ENCODE measurements at places on chromosomes 7 and 10. TPM values are rescaled to one million over a fixed set of nuclear protein-coding genes. Genes with fewer than 3 reads are reported as not detected.

Gene ZNF722
- not detected for total RNA-seq

Gene ADRA2A
- total RNA-seq: not detected

Gene SLC25A13
- 9.1 TPM for total RNA-seq

Gene GPR37
- not detected for total RNA-seq

Gene SGCE
- total RNA-seq: 0.97 TPM

Gene CYP26C1
- total RNA-seq: not detected

Gene LIPN
- not detected for total RNA-seq

Gene GPR146
- total RNA-seq: 4.1 TPM

Gene CUBN
- total RNA-seq: 3.2 TPM

DNA sequence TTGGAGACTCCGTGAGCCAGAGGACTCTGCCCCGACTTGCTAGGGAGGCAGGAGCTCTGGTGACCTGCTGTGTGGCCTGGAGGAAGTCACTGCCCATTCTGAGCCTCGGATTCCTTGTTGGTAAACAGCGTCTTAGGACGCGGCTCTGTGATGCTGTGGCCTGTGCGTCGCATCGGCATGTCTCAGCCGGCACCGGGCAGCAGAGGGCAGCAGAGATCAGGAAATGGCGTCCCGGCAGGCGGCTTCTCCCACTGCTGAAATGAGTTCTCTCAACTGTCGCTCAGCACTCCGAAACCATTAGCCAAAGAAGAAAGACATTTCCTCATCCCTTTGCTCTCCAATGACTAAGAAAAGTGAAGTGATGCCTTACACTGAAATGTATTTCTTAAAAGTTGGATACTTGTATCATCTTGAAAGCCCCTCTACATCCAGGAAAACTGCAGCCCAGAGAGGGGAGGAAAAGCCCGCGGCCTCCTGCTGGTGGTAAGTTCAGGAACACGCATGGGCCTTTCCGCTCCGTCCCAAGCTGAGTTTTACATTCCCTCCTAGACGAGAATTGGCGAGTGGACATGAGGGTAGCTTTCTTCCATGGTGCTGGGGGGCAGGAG is 91.7 kb downstream of the WDR11 start:
- DNase-seq: peak; percentile 84

- no peak for DNase-seq
Measured at GRCh38 chr7:135207406-135208101, 3.8 kb downstream of the WDR91 start.

DNA sequence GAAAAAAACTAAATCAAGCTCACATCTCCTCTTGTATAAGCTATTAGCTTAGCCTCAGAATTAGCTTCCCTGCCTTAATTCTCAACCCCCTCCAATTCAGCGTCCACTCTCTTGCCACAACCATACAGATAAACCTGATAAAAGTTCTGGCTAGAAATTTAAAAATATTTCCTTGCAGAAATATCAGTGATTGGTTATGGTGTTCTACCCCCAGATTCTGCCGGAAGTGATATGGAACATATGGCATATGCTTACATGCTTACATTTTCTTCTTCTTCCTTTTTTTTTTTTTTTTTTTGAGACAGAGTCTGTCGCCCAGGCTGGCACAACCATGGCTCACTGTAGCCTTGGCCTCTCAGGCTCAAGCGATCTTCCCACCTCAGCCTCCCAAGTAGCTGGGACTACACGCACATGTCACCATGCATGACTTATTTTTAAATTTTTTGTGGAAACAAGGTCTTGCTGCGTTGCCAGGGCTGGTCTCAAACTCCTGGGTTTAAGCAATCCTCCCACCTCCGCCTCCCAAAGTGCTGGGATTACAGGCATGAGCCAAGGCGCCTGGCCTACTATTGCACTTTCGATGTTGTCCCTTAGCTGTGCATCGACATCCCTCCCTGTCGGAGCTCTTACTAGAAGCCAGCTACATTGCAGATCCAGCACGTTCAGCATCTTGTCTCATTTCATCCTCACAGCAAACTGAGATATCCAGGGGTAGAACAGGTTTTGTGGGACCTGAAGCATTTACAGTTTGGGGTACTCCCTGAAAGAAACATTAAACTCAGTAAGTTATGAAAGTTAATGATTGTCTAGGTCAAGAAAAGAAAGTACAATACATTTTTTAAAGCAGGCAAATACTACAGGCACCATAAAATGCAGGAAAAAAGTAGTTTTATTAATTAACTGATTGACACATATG is 205.6 kb upstream of the TCF7L2 start:
- DNase-seq: no peak

DNA sequence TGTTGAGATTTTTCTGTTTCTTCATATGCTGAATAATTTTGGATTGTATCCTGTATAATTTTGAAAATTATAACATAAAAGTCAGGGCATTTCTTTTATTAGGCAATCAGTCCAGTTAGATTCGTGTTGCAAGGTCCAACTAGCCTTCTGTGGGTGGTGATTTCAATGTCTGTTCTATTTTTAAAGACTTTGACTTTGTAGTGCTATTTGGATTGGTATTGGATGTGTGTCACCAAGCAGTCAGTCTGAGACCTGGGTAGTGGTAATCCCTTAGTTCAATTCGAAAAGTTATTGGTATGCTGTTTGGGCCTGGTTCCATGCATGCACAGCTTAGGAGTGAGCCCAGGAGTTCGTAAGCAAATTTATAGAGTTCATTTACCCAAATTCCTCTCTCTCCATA is 82.2 kb downstream of the EPDR1 start:
- no peak for DNase-seq

- DNase-seq: no peak
Measured at GRCh38 chr10:31974434-31975124, 45.9 kb upstream of the ARHGAP12 start.

- DNase-seq: peak; percentile 61
Measured at GRCh38 chr10:15106352-15107013, 9.3 kb downstream of the RPP38 start.

GRCh38 chr10:30542895-30543288 is 86.7 kb downstream of the LYZL2 start:
- no peak for DNase-seq

GRCh38 chr7:74029089-74029785 is 1.3 kb downstream of the ELN start:
- DNase-seq: no peak

DNA sequence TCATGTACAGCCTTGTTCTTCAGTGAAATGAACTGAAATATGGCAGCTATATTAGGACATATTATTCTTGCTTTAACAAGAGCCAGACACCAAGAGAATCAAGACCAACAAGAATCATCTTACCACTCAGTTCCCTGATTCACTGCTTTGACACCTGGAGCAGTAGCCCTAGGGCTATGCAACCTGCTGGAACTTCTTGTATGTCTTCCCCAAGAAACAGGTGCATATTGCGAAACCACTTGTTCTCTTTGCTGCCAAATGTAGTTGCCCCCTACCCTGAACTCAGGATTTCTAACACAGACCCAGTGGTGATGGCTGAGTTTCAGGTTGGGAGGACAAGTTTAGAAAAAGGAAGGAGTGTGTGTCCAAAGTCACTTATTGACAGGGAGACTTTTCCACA is 46.1 kb downstream of the WIPF3 start:
- no peak for DNase-seq

DNA sequence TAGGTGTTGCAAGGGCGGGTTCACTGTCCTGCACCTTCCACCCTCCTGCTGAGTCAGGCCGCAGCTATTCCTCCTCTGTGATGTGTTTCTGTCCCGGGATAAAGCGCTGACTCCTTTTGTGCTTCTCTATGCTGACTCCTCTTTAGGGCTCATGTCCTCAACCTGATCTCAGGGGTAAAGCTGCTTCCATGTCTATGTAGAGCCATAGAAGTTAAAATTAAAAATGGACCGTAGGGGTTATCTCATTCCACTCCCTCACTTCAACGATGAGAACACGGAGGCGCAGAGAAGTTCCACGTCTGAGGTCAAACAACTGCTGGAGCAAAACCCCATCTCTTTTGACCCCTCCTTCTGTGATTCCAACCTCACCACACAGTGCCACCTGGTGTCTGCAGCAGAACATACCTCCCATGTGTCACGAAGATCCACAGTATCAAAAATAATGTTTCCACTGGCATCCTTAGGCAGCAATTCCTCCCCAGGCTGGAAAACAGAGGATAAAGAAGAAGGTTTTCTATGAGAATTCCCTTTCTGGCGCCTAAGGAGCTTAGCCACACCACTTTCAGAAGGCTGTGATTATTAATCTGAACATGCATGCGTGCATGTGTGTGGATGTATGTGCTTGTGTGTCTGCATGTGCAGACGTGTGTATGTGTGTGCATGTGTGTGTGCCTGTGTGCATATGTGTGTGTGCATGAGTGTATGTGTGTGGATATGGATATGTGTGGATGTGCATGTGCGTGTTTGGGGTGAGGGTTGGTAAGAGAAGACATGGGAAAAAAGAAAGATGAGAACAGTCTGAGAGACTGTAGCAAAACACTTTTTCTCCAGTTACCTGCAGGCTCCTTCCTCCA is 81.2 kb upstream of the UCN3 start:
- no peak for DNase-seq

GRCh38 chr10:51300617-51301304 is 226.5 kb downstream of the PRKG1 start:
- no peak for DNase-seq

GRCh38 chr7:13466874-13467547 is 522.5 kb downstream of the ETV1 start:
- no peak for DNase-seq

GRCh38 chr7:117117172-117117571 is 163.9 kb downstream of the ST7 start:
- DNase-seq: no peak

- DNase-seq: no peak
Measured at GRCh38 chr10:104515678-104516199, 125.4 kb upstream of the SORCS3 start.

DNA sequence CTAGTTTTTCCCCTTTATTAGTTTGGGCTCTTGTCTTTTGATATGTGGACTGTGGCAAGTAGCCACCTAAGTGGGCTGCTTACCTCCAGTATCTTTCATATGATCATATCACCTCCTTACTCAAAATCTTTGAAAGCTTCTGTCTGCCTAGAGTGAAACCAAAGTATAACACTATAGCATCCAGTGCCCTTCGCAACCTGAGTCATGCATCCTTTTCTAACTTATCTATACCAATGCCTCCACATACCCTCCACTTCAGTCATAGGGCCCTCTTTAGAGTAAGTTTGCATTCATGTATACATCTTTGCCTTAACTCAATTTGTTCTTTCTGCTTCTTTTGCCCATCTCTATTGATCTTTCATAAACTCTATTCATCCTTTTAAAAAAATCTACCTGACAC is 15.7 kb upstream of the MACC1 start:
- no peak for DNase-seq
